ENCODE measurements at places on chromosomes 7 and 10.

GRCh38 chr7:21507627-21508343 lies 35.1 kb upstream of the DNAH11 start:
- ATAC-seq, result no peak

DNA sequence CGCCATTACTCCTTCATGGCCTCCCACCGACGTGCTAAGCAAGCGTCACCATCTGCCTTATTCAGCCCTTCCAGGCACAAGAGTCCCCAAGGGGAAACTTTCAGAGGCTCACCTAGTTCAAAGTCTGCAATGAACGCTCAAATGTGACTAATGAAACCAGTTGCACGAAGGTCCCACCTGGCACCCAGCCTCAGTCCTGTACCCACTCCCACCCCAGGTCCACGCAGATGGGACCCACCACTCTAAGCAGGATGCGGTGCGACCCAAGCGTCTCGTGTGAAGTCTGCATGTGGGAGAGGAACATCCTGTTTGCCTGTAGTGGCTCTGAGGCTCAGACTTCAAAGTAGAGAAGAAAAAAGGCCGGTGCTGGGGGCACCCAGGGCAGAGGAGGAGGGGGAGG lies 40.3 kb downstream of the RGS10 start:
- peak; percentile 85 for ATAC-seq

DNA sequence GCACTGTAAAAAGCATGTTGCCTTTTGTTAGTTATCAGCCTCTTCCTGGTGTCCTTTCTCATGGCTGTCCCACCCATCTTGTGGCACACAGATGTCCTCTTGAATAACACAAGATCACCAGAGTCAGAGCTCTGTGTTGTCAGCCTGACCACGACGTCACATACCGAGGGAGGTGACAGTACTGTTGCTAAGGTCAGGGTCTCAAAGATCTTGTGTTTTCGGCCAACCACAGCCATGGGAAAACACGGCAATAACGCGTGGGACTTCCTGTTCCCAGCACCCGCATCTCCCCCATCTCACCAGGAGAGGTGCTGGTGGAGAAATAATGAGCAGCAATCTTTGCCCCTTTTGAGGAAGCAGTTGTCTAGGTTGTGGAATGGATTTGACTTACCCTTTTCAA lies 40.4 kb downstream of the NPVF start:
- ATAC-seq, result no peak

DNA sequence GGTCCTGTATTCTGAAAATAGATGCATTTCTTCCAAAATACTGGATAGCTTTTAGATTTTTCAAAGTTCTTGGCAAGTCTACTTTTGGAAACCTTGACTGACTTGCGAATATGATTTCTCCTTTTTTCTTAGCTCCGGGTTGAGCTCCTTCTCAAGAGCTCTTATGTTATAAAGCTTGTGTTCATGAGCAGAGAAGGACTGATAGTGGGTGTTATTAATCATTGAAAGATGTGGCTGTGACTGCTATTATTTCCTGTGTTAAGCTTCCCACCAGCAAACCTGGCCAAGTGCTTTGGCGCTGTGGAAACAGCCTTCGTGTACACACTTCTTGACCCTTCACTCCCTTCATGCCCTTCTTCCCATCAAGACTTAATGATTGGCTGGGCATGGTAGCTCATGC lies 98.2 kb downstream of the KIAA1217 start:
- ATAC-seq, result no peak

- no peak for ATAC-seq
Measured at GRCh38 chr10:48818081-48818480, 121.6 kb downstream of the LRRC18 start.

Data from stimulated activated memory B cell treated with anti-CD40 and anti-IgM and Interleukin-4, amounts not matched to agents 10 μg/mL and 1 μg/mL and 100 μg/mL, for 72 hours (primary cell).